Right ventricle myocardium superior (tissue), 1 donor: ENCODE measurements at places on chromosomes 11 and 22. TPM values are rescaled to one million over a fixed set of nuclear protein-coding genes. Genes with fewer than 3 reads are reported as not detected.

DRD2 gene
- not detected for total RNA-seq

TSPAN32 gene
- total RNA-seq: 13.9 TPM

DNA sequence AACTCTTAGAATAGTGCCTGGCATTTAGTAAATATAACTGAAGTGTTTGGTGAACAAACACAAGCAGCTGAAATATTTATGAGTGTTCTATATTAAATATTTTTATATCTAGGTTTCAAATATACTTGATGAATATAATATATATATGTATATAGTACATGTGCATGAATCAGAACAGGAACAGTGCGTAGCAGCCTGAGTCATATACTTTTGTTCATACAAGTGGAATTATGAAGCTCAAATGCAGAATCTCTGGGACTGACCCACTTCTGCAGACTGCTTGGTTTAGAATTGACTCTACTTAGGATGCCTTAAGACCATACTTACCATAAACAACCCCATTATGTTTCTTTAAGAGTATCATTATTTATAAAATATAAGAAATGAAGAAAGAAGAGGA lies 997.8 kb upstream of the RAG2 start:
- DNase-seq: no peak

DNA sequence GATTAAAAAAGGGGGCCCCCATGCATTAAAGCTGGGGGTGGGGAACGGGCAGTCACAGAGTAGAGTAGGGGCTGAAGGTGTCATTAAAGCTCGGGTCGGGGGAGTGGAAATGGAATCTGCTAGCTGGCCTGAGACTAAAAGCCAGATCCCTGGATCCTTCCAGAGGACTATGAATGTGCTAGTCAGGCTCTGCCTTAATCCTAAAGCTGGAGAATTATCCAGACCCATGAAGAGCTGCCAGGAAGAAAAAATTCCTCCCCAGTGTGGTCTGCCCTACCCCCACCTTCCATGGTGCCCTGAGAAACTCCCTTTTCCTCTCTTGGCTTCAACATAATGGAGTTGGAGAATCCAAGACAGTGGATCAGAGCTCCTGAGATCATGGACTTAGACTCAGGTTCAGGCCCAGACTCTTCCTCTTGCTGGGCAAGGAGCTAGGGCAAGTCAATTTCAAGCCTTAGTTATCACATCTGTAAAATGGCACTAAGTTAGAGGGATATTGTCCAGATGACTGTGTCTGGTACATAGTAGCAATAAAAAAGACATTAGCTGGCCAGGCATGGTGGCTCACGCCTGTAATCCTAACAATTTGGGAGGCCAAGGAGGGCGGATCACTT lies 24.0 kb upstream of the SMTN start:
- no peak for DNase-seq

DNA sequence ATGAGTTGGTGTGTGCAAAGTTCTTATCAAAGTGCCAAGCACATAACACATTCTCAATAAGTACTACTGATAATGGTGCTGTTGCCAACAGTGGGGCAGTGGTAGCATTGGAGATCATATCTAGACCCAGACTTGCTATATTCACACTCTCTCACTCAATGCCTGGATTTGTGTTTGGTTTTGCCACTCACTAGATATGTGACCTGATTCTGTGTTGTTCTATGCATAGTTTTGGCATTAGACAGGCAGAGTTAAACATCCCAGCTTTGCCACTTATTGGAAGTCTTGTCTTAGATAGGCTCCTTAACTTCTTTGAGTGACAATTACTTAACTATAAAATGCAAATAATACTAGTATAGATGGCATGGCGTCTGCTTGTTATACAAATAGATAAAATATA lies 642.6 kb upstream of the CCDC179 start:
- DNase-seq: no peak
